ENCODE measurements at places on chromosomes 1 and 21.

DNA sequence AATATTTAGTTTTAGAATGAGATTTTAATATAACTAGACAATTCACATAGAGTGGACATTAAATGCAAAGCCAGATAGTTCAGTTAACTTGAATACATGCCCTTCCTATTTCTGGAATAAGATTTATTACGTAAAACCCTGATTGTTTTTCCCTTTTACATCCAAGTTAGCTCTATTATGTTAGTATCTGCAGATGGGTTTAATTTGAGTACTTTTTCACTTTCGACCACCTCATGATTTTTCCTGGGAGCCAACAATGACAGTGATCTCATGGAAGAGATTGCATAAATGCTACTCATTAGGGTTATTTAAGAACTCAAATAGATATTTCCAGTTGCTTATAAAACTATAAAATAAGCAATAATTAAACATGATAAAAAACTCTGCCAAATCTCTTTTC lies 199.4 kb upstream of the PTGFR start:
- no peak for DNase-seq

DNA sequence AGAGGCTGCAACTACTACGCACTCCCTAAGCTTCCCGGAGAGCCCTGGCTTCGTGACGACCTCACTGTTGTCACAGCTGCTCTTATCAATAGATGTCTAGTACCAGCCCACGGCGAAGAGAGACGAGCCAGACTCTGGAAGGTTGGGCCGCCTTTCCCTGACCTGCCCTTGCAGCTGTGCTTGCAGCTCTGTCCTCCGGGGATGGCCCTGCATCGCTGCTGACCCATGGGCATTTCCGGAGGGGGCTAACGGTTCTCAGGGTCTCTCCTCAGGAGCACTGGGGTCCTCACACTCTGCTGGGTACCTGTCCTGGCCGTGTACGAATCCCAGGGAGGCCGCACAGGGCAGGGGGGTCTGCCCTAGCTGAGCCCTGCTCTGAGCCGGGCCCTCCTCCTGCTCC lies 93.8 kb upstream of the COL6A1 start:
- no peak for DNase-seq

DNA sequence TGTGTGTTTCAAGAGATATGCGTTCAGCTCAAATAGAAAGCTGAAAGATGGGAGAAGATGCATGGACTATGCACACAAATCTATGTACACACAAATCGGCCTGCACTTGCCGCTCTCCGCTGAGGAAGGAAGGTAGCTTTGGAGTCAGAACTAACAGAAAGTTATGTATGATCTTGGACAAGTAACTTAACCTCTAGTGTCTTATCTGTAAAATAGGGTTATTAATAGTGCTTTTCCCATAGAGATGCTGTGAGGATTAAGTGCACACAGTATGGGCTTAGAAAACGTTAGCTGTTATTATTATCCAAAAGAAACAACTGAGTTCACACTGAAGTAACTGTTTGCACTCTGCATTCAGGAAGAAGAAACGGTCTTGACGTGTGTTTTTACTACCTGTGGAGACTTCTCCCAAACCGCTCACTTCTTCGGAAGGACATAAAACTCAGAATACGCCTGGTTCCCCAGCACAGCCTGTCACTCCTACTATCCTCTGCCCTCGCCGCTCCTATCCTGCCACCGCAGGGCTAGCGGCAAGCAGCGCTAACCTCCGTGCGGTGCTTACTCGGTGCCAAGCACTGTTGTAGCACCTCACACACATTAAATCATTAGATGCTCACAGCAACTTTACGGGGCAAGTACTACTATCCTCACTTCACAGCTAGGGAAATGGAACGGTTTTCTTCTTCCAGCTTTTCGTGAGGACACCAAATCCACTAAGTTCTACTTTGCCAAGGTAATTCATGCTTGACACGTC lies 1.3 kb downstream of the TGFBR3 start:
- no peak for DNase-seq

- DNase-seq: no peak
These were observed 38.0 kb downstream of the SLC1A7 start for GRCh38 chr1:53104289-53104913.

GRCh38 chr1:39173119-39173994 lies 31.1 kb upstream of the MACF1 start:
- DNase-seq: no peak

DNA sequence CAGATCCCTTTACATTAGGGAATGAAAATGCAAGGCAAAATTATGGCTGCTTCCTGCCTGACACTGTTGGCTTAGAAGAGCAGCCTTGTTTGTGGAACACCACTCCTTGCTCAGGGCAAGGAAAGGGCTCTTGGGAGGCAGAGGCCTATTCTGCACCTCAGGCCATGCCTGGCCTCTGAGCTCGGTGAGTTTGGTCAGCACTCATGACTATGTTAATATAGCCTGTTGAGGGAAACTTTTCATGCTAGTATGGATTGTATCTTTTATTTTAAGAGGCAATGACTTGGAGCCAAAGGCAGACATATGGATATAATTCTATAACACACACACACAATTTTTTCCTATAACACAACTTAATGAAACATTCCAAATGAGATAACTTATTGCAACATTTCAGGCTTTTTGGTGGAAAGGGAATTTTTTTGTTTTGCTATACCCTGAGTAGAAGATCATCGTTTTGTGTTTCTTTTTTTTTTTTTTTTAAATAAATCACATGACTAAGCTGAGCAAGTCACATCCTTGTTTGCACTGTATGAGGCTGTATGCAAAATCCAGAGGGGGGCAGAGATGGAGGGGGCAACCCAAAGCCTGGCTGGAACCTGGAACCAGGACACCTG lies 5.6 kb upstream of the YRDC start:
- DNase-seq: no peak

- no peak for DNase-seq
These were observed 162.3 kb upstream of the VAMP3 start for GRCh38 chr1:7608628-7609305.

DNA sequence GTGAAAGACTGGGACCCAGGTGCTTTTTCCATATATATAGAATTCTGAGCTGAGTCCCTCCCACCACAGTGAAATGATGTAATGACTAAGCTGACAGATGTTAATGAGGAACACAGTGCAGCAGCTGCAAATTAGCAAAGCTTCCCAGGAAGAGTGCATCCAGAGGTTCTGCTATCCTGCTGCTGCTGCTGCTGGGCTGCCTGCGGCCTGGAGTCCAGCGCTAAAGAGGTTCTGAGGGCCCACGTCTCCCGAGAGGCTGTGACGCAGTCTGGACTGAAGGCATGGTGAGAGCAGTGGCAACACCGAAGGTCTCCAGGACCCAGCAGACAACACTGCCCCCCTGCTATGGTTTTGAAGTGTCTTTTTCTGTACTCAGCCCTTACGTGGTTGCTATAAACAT lies 63.9 kb downstream of the URB2 start:
- DNase-seq: no peak

Data from esophagus squamous epithelium (tissue), 5 donors.